Heart right ventricle (tissue), 16 donors: ENCODE measurements at places on chromosomes 7 and 10.
A peak's percentile ranks its signal among the peaks of the same experiment; 100 is the strongest.

GRCh38 chr10:30396293-30396692, 37.7 kb upstream of the MAP3K8 start:
- no peak for DNase-seq

DNA sequence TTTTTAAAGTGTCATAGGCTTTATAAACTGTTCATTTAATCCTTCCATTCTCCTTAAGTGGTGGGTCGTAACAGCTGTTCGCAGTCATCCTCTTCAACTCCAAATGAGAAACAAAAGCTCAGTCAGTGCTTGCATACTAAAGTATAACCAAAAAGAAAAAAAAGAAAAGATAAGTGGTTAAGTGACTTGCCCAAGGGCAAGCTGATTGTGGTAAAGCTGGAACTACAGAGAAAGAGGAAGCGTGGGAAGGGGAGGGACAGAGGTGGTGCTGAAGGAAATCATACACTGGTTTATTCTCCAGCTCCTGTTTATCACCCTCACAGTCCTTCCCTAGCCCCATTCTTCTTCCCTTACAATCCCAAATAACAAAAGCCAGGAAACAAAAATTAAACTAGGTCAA, 29.6 kb downstream of the IDE start:
- no peak for DNase-seq

DNA sequence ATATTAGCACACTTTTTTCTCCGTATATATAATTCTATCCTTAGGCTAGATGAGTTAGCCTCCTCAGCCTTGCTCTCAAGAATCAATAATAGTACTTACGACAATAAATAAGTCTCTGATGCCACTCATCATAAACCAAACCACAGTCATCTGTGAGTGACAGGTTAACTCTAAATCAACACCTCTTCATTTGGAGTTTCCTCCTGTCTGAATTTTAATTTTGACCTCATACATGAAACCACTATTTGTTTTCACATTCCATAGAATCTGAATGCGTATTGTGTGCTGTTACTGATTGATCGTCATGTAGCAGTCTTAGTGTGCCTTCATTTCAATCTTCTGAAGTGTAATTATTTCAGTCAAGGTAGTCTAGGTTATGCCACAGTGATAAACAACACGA, 85.8 kb downstream of the HGF start:
- no peak for DNase-seq

- peak; percentile 58 for DNase-seq
Observed at GRCh38 chr10:42754155-42755027, 28.2 kb upstream of the BMS1 start.

DNA sequence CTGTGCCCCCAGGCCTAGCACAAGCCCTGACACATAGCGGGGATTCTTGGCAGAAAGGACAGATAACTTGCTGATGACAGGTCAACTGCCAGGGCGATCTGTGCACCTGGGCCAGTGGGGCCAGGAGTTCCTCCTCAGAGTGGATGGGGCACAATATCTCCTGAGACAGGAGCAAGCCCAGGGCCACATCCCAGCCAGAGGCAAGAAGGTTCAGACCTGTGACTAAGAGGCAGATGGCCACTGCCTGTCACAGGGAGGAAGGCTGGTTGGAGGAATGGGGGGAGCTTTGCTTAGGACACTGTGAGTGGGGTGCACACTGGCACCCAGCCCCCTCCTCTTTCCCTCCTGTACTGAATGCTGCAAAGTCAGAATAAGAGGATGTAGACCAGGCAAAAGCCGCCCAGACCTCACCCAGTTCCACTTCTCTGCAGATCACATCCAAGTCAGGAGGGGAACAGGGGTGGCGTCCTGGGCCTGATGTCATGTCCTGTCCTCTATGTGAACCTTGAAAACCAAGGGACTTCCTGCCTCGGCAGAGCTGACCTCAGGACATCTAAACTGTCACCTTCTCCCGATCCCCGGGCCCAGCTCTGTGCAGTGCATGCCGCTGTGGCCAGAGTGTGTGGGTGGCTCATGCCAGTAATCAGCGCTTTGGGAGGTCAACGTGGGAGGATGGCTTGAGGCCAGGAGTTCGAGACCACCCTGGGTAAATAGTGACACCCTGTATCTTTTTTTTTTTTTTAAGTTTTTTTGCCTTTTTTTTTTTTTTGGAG, 1.3 kb downstream of the GUSB start:
- peak; percentile 71 for DNase-seq

DNA sequence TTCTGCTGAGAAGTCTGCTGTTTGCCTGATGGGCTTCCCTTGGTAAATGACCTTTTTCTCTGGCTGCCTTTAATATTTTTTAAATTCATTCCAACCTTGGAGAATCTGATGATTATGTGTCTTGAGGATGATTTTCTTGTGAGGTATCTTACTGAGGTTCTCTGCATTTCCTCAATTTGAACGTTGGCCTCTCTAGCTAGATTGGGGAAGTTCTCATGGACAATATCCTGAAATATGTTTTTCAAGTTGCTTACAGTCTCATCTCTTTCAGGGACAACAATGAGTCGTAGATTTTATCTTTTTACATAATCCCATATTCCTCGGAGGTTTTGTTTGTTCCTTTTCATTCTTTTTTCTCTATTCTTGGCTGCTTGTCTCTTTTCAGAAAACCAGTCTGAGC, 208.4 kb downstream of the KIF20B start:
- no peak for DNase-seq
